Stimulated activated CD4-positive, alpha-beta T cell treated with anti-CD3 and anti-CD28 coated beads, Interleukin-4, amount 100 ng/mL, for 1 hour (primary cell): ENCODE measurements at places on chromosomes 1 and 21.

GRCh38 chr1:205171369-205171768, 40.1 kb downstream of the DSTYK start:
- no peak for DNase-seq

- DNase-seq: no peak
Measured at GRCh38 chr1:216528816-216529215, 105.6 kb upstream of the USH2A start.

GRCh38 chr1:107359472-107360241, 218.8 kb downstream of the NTNG1 start:
- DNase-seq: no peak

GRCh38 chr1:6590046-6590445, 10.3 kb downstream of the ZBTB48 start:
- no peak for DNase-seq

DNA sequence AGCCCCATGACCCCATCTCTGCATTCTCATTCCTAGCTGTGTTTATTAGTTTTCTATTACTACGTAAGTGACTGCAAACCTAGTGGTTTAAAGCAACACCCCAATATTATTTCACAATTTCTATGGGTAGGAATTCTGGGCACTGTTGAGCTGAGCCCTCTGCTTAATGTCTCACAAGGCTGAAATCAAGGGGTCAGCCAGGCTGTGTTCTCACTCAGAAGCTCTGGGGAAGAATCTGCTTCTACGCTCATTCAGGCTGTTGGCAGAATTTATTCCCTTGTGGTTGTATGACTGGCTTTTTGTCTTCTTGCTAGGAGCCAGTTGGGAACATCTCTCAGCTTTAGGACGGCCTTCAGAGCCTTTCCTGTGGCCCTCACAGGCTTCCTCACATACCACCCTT, 181.0 kb downstream of the GIPC2 start:
- DNase-seq: no peak

GRCh38 chr1:42328916-42329496, 6.0 kb downstream of the FOXJ3 start:
- DNase-seq: no peak

GRCh38 chr1:157056269-157056668, 10.7 kb upstream of the ARHGEF11 start:
- DNase-seq: no peak

DNA sequence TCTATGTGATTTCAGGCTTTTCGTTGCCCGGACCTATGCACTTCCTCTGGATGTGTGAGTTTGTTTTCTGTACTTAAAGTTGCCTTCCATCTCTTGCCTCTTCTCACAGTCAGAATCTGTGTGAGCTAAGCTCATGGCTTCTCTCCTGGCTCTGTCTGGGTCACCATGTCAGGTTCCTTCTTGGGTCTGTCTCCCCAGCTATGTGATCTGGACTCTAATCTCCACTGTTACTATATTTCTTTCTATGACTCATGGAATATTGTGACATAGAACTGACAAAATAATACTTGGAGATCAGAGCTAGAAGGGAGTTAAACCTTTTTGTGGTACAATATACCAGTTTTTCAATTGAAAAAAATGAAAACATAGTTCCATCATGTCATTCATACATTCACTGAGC, 172.7 kb upstream of the FGGY start:
- no peak for DNase-seq

DNA sequence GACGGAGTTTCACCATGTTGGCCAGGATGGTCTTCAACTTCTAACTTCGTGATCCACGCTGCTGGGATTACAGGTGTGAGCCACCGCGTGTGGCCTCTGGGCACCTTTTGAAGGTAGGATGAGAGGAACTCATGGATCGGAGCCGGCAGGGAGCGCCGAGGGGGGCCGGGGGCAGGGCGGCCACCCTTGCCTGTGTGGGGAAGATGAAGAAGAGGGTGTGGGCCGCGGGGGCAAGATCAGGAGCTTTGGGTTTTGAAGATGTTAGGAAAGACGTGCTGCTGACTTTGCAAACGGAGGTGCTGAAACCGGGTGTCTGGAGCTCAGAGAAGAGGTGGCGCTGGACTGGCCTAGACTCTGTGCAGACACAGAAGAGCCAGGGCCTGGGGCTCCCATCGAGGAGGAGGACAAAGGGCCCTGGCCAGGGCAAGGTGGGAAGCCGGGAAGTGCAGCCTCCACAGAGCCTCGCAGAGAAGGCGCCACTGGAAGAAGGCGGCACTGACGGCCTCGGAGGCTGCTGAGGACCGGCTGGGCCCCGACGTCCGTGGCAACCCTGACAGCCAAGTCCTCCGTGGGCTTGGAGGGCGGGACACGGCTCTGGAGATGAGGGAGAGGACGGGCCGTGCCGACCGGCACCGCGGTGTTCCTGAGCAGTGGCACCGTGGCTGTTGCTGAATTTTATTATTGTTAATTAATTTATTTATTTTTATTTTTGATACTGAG, 13.7 kb downstream of the RNF223 start:
- DNase-seq: no peak

- no peak for DNase-seq
Measured at GRCh38 chr1:96366516-96366915, 355.1 kb upstream of the PTBP2 start.
